Astrocyte of the cerebellum (primary cell): ENCODE measurements at places on chromosomes 11 and 22.

DNA sequence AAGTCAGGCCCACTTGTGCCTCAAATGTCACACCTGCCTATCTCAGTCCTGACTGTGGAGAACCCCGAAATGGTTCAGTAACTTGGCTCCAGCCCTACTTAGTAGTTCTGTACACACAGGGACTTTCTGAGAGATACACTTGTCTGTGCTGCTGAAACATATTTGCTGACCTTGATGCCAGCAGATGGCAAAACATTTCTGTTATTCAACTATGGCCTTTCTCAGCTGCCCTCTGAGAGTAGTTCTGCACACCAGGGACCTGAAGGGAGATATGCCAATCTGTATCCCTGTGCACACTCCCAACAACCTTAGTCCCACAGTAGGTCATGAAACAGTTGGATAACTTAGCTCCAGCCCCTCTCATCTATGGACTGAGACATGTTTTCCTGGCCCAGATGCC, 1651.5 kb downstream of the LRRC4C start:
- DNase-seq, result no peak

DNA sequence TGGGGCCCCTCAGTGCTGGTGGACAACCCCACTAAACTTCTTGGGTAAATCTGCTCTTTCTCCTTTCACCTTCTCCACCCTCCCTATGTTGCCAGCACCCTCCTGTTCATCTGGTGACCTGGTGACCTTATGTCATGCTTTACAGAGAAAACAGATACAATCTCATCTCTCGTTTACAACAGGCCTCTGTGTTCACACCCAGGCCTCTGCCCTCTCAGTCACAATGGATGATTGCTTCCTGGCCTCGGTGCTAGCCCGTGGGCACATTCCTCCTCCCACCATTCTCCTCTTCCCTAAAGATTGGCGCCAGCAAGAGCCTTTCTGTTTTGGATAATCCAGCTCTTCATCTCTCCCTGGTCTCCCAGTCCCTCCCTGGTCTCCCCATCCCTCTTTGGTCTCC, 12.3 kb upstream of the PNPLA3 start:
- DNase-seq, result no peak

DNA sequence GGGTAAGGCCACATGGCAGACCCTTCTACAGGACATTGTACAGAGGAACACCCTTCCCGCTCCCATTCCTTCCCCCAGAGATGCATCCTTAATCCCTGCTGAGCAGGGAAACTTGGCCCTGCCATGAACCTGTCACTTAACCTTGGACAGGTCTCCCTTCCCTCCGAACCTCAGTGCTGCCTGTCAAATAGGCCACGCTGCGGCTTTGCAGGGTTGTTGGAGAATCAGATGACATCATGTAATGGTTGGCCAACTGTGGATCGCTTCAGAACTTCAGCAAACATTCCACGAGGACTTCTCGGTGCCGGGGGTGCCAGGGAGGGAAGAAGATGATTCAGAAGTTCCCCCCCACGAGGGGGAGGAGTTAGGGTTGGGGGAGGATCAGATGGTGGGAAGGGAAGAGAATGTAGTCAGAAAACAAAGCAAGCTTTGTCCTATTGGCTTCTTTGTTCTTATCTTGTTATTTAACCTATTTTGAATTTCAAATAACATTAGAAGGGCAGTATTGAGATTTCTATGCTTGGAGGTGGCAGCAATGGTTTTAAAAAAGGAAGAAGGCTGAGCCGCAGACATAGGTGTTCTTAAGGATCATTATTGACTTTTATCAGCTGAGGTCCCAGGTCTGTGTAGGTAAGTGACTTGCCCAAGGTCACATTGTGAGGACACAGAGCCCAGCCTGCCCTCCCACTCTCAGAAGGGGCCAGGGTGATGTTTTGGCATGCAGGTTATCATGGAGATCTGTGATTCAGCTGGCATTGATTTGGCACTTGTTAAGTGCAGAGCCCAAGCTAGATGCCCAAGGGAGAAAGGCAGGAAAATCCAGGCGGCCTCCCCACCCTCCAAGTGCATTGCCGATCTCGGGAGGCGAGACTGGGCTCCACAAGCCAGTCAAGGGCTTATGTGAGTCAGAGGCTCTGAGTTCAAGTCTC, 3.1 kb downstream of the CDC42EP1 start:
- peak; percentile 83 for DNase-seq

DNA sequence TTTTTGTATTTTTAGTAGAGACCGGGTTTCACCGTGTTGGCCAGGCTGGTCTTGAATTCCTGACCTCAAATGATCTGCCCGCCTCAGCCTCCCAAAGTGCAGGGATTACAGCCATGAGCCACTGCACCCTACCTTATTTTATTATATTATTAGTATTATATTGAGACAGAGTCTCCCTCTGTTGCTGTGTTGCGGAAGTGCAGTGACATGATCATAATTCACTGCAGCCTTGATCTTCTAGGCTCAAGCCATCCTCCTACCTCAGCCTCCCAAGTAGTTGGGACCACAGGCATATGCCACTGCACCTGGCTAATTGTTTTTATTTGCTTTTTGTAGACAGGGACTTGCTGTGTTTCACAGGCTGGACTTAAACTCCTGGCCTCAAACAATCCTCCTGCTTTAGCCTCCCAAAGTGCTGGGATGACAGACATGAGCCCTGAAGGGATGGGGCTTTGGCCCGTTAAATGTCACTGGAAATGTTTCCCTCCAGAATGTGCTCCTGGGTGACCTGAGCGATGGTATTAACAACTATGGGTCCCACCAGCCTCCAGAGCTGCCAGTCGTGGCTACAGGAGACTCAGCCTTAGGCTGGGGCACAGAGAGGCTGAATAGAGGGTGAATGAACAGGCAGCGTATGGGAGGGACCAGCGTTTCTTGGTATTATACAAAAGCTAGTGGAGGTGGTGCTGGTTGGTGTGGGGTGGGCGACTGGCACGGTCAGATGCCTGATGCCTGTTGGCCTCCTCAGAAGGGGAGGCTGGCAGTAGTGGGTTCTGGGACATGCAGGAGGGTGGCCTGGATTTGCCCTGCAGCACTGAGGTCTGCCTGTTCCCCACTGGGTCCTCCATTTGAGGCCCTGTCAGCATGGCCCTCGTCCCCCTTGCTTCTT, 7.3 kb downstream of the TANGO2 start:
- no peak for DNase-seq

DNA sequence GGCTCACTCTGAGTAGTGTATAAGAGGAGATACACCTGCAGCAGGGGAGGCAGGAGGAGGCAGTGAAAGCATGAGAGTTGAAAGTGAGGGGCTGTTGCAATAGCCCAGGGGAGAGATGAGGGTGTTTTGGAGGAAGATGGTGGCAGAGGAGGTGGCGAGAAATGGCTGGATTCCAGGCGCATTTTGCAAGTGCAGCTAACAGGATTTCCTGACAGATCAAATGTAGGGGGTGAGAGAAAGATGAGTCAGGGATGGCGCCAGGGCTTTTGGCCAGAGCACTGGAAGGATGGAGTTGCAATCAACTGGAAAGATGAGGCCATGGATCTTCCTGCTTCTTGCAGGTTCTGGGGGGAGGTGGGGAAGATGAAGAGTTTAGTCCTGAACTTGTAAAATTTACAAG, 16.8 kb upstream of the TSPAN18 start:
- DNase-seq, result no peak
